Heart left ventricle (tissue), 16 donors: ENCODE measurements at places on chromosomes 7 and 10. TPM values are rescaled to one million over a fixed set of nuclear protein-coding genes. Genes with fewer than 3 reads are reported as not detected.

Gene HMX3
- not detected for polyA plus RNA-seq

Gene EN2
- not detected for polyA plus RNA-seq

Gene TMEM140
- polyA plus RNA-seq = 26.5 TPM

DNA sequence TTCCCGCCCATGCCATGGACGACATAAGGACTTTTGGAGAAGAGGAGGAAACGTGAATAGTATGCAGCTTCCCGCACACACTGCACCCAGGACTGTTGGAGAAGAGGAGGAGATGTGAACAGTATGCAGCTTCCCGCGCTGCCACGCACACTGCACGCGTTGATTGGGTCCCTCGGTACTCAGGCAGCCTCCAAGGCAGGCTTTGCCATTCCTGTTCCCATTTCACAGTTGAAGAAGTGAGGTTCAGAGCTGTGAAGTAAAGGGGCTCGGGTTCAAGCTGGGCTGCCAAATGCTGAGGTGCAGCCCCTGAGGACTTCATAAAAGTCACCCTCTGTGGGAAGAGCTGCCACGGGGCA lies 147.9 kb upstream of the FAM20C start:
- peak; percentile 1 for DNase-seq

Gene MAP3K8
- 6.0 TPM for polyA plus RNA-seq
